ENCODE measurements at places on chromosomes 3 and 15. TPM values are rescaled to one million over a fixed set of nuclear protein-coding genes. Genes with fewer than 3 reads are reported as not detected.

NR1I2 gene
- 0.06 TPM for total RNA-seq

CCR9 gene
- total RNA-seq: 0.27 TPM

DNAH1 gene
- 3.2 TPM for total RNA-seq

RASSF1 gene
- total RNA-seq: 23.1 TPM

NAALADL2 gene
- 3.8 TPM for total RNA-seq

ADAMTS7 gene
- 20.4 TPM for total RNA-seq

SH2D7 gene
- not detected for total RNA-seq

DAZL gene
- not detected for total RNA-seq

CIDEC gene
- not detected for total RNA-seq

OXTR gene
- total RNA-seq: 0.49 TPM

SPTBN5 gene
- 2.1 TPM for total RNA-seq

IGDCC3 gene
- 41.9 TPM for total RNA-seq

GOLGA8G gene
- total RNA-seq: 0.15 TPM

DHX30 gene
- 118 TPM for total RNA-seq

LAMB2 gene
- total RNA-seq: 875 TPM

GCSAM gene
- total RNA-seq: not detected

ULK3 gene
- 39.5 TPM for total RNA-seq

TMCO5A gene
- not detected for total RNA-seq

STRIT1 gene
- total RNA-seq: not detected

TNFAIP8L3 gene
- total RNA-seq: not detected

TICRR gene
- 11.0 TPM for total RNA-seq

CHRNA3 gene
- 2.9 TPM for total RNA-seq

PPARG gene
- 0.32 TPM for total RNA-seq

DPPA2 gene
- total RNA-seq: not detected

RTP1 gene
- not detected for total RNA-seq

LRRIQ4 gene
- not detected for total RNA-seq

ZDHHC23 gene
- total RNA-seq: 9.1 TPM

CD47 gene
- 19.1 TPM for total RNA-seq

DPPA4 gene
- 0.51 TPM for total RNA-seq

FBXW12 gene
- 0.51 TPM for total RNA-seq

TMIE gene
- total RNA-seq: 0.85 TPM

ACOX2 gene
- total RNA-seq: 27.3 TPM

PCOLCE2 gene
- 5.5 TPM for total RNA-seq

C3orf22 gene
- not detected for total RNA-seq

SPSB4 gene
- total RNA-seq: 82.2 TPM

LRRC2 gene
- total RNA-seq: 0.77 TPM

P2RY1 gene
- total RNA-seq: 4.6 TPM

BNC1 gene
- 4.7 TPM for total RNA-seq

POMGNT2 gene
- total RNA-seq: 22.4 TPM

TMEM207 gene
- not detected for total RNA-seq

CCDC14 gene
- total RNA-seq: 21.4 TPM

RBP2 gene
- total RNA-seq: not detected

TM4SF4 gene
- not detected for total RNA-seq

CLRN1 gene
- not detected for total RNA-seq

BCL2A1 gene
- total RNA-seq: not detected

C3orf49 gene
- total RNA-seq: not detected

CPA3 gene
- not detected for total RNA-seq

MESP1 gene
- total RNA-seq: 1.9 TPM

LMCD1 gene
- 27.7 TPM for total RNA-seq

RYR3 gene
- 0.42 TPM for total RNA-seq

STIMATE gene
- 17.4 TPM for total RNA-seq

PLAAT1 gene
- total RNA-seq: 35.4 TPM

GATM gene
- total RNA-seq: 50.0 TPM

CHRNA5 gene
- 2.3 TPM for total RNA-seq

GPR160 gene
- total RNA-seq: not detected

METTL6 gene
- total RNA-seq: 21.1 TPM

PLA2G4E gene
- 0.06 TPM for total RNA-seq

DUOX1 gene
- total RNA-seq: 0.04 TPM

XCR1 gene
- not detected for total RNA-seq

Data from cardiac muscle cell (in vitro differentiated cells and primary cell).